Fibroblast of upper back skin (primary cell): ENCODE measurements at places on chromosomes 1 and 21.
A peak's percentile ranks its signal among the peaks of the same experiment; 100 is the strongest.

- no peak for DNase-seq
Measured at GRCh38 chr1:240005997-240006650, 85.6 kb upstream of the FMN2 start.

DNA sequence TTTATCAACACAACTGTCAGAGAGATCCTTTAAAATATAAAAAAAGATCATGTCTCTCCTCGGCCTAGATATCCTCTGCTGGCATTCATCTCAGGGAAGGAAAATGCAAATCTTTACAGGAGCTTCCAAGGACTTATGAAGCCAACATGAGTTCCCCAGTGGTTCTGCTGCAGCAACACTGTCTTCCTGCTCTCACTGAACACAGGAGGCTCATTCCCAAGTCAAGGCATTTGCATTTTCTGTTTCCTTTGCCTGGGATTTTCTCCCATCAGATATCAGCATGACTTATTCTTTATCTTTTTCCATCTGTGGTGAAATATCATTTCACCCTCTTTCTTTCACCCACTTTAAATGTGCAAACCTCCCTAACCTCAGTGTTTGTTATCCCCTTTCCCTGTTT is 513.8 kb upstream of the ZP4 start:
- peak; percentile 17 for DNase-seq

DNA sequence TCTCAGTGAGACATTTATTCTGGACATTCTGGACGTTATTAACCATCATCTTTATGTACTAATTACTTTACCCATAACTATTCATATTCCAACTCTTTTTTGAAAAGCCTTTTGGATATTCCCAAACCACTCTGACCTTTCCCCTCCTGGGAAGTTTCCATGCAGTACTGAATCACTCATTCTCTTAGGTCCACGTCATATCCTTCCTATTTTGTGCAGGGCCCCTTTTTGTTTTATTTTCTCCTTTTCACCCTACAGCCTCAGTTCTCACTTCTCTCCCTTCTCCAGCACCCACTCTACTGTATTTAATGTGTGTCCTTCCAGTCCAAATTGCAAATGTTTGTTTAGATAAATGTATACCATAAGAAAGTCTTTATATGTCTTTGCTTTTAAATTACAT is 16.4 kb upstream of the ATP1A1 start:
- peak; percentile 34 for DNase-seq

DNA sequence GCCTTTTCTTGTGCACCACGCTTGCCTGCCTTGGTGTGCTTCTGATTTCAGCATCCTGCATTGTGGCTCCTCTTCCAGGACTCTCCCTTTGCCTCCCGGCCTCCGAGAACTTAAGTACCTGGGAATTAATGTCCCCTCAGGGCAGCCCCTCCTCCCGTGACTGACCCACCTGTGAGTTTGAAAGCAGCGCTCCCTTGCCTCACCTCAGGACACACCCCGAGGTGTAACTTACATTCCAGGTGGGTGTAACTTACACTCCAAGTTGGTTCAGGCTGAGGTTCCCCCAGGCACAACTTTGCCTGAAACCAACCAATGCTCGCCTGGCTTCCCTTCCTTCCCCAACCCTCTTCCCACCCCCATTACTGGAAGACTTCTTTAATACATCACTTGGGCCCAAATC is 161.4 kb downstream of the KAZN start:
- no peak for DNase-seq

DNA sequence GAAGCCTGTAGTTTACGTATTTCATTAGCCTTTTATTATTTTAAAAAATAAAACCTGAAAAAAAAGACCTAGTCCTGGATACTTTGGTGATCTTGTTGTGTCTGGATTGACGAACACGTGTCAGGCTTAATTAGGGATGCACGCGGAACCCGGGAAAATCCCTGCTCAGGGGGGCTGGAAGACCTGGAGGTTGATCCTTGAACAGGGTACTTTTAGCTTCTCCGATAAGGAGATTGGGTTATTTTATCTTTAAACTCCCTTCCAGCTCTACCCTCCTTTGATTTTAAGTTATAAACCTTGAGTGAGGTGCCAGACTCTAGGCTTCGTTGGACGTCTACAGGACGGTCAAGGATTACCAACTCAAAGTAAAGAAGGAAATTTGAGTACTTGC is 552 bp upstream of the ZNF691 start:
- DNase-seq, result no peak

DNA sequence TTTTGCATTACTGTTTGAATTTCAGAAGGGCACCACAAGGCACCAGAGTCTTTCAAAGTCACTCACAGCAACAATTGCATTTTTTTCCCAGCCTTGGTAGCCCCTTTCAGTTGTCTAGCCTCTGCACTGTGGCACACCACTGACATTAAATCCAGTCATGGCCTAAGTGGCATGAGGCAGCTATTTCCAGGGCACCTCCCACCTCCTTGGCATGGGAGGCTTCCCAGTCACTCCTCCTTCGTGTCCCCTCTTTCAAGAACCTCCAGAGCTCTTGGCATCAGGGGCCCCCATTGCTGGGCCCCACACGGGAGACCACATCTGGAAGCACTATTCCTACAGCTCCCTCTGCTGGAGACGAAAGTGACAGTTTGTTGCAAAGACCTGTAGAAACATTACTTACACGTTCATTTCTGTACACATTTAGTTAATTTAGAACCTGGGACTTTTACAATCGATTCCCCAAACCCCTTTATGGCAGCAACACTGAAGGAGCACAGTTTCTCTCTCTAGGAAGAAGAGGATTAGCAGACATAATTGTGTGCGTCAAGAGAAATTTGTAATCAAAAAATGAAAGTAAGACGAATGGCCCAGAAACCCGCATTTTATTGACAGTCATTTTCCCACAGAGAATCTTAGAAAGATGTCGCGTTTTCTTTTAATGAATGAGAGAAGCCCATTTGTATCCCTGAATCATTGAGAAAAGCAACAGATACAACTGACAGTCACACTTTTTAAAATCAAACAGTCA is 5.7 kb upstream of the CHD5 start:
- DNase-seq, result peak; percentile 36

DNA sequence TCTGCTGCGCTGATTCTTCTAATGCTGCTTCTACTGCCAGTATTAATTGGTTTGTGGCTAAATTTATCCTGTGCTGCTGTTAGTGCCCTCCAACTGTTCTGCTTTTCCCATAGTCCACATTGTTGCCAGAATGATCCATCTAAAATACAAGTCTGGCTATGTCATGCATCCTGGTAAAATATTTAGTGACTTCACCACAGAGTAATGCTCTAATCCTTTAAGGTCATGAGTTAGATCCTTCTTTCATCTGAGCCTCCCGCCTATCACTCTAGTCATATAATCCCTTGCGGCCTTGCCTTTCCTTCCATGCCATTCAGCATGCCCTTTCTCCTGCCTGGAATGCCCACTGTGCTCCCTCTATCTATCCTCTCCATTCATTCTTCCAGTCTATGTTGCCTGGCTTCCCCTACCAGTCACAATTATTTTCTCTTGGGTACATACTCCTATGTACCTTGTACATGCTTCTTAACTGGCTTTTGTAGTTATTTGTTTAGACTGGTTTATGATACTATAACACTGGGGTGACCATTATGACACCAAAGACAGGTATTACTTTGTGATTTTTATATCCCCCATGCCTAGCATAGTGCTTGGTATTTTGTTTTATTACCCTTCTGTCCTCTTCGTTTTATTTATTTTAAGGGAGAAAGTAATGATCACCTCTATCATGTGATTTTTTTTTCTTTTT is 144.0 kb downstream of the MAGI3 start:
- DNase-seq, result peak; percentile 90

DNA sequence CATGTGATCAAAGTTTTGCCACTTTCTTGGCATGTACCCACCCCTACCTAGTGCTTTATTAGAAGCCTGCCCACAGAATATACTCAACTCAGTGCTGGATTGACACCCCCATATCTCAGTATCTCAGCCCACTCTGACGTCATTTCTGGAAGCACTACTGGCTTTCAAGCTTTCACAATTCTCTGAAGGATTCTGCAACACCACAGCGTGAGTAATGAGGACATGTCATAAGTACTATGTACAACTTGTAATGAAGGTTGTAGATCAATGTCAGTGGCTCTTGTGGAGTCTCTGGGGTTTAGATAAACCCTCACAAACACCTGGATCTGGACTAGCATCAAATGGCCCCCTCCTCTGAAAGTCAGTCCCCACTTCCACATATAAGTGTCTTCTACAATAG is 57.2 kb downstream of the TNFSF4 start:
- DNase-seq, result peak; percentile 67

DNA sequence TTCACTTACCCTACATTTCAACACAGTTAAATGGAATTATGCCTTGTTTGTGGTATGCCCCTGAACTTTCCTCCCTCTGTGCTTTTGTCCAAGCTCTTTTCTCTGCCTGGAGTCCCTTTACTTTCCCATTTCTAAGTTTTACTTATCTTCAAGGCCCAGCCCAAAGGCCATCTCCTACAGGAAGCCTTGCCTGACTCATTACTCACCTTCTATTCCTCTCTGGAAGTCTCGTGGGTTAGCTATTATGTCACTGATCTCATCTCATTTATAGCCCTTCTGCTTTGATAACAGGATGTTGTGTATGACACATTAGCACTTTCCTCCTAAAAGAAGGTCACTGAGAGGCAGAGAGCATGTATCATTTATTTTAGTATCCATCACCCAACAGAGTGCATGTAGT is 78.8 kb upstream of the CD1D start:
- peak; percentile 40 for DNase-seq

DNA sequence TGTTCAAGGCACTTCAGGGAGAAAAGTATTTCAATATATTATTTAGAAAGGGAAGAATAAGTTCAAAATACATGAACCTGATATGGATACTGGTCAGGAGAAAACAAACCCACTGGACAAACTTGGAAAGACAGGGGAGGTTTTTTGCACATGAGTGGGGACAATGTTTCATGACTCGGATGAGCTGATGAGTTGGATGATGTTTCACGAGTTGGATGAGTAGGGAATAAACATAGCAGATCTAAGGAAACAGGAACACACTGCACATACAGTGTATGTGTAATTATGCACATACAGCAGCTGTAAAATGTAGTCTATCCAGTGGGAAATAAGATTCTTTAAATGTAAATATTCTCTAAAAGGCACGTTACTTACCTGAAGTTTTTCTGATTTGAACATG is 682.9 kb upstream of the ADAMTS5 start:
- DNase-seq, result no peak

- DNase-seq, result no peak
Measured at GRCh38 chr1:185112356-185112755, 44.4 kb downstream of the TRMT1L start.

- DNase-seq, result no peak
Measured at GRCh38 chr1:68495968-68496679, 758 bp downstream of the DEPDC1 start.

- no peak for DNase-seq
Measured at GRCh38 chr1:243942196-243943150, 92.4 kb upstream of the AKT3 start.

DNA sequence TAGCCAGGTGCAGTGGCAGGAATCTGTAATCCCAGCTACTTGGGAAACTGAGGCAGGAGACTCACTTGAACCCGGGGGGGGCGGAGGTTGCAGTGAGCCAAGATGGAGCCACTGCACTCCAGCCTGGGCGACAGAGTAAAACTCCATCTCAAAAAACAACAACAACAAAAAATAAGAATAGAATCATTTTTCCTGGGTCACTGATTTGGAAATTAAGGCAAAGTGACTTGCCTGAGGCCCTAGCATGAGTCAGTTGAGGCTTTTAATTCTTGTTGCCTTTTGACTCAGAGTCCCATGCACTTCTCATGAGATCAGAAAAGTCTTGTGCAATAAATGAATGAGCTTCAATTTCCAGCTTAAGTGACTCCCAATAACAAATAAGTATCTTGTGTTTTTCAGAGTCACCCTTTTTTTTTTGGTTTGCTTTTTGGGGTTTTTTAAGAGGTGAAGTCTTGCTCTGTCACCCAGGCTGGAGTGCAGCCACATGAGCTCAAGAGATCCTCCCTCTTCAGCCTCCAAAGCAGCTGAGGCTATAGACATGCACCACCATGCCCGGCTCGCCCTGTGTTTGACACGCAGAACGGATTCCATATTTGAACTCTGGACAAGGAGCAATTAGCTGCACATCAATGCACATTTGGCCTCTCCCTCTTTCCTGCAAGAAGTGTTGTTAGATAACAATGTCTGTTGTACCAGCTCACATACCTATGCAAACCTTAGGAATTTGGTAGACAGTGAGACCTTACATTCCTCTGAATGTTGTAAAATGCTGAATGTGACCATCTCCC is 3.4 kb upstream of the PLEKHM2 start:
- DNase-seq, result peak; percentile 80

DNA sequence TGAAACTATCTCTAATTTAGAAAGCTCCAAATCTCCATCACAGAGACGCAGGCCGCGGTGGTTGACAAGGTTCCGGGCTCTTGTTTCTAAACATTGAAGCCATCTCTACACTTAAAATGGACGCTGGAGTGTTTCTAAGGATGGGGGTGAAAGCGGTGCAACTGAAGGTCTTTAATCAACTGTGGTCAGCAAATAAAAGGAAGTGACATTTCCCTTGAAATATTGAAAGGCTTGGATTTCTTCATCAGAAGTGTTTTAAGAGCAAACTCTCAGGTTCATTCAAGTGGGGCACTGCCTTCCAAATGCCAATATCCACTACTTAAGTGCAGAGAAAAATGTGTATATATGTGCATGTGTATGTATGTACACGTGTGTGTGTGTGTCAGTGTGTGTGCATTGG is 117.3 kb downstream of the KAZN start:
- DNase-seq, result no peak

DNA sequence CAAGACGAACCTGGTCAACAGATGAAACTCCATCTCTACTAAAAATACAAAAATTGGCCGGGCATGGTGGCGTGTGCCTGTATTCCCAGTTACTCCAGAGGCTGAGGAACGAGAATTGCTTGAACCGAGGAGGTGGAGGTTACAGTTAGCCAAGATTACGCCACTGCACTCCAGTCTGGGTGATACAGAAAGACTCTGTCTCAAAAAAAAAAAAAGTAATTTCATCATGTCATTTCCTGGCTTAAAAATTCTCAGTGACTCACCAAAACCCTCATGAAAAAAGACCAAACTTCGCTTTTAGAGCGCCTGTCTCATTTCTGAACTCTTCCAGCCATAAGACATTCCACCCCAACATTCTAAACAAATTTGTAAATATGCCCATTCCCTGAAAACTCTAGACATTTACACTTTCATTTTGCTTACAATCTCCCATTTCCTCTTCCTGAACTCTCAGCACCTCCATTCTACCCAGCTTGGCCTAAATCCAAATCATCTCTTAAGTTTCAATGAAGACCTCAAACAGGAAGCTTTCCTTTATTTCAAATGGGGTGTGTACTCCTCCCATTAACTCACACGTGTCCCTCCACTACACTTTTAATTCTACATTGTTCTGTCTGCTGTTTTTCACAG is 50.5 kb upstream of the PRRC2C start:
- DNase-seq, result peak; percentile 80

GRCh38 chr1:221913351-221913892 is 171.5 kb upstream of the DUSP10 start:
- no peak for DNase-seq

- no peak for DNase-seq
Measured at GRCh38 chr1:230381585-230381984, 44.5 kb downstream of the PGBD5 start.
